Fibroblast of villous mesenchyme (primary cell): ENCODE measurements at places on chromosomes 5 and 9. TPM values are rescaled to one million over a fixed set of nuclear protein-coding genes. Genes with fewer than 3 reads are reported as not detected.

The PCDHGB3 gene
- total RNA-seq: 3.9 and 5.2 TPM in 2 replicates

The IFNA13 gene
- total RNA-seq: not detected in 2 replicates

The SLC6A18 gene
- not detected in 2 replicates for total RNA-seq

The PDGFRB gene
- total RNA-seq: 341 TPM in 2 replicates

The PRRX2 gene
- under 0.01 and 1.6 TPM in 2 replicates for total RNA-seq

The INSYN2B gene
- 11.0 and 12.5 TPM in 2 replicates for total RNA-seq

The GLE1 gene
- 21.3 and 35.0 TPM in 2 replicates for total RNA-seq

The PLGRKT gene
- total RNA-seq: 17.7 and 20.3 TPM in 2 replicates

The HOMER1 gene
- 12.6 and 15.5 TPM in 2 replicates for total RNA-seq
